Stimulated activated CD4-positive, alpha-beta T cell treated with anti-CD3 and anti-CD28 coated beads, Interleukin-15, amount 100 ng/mL, for 1 hour (primary cell): ENCODE measurements at places on chromosomes 3 and 15.

- DNase-seq: no peak
Observed at GRCh38 chr3:41200669-41201021, 1.3 kb downstream of the CTNNB1 start.

DNA sequence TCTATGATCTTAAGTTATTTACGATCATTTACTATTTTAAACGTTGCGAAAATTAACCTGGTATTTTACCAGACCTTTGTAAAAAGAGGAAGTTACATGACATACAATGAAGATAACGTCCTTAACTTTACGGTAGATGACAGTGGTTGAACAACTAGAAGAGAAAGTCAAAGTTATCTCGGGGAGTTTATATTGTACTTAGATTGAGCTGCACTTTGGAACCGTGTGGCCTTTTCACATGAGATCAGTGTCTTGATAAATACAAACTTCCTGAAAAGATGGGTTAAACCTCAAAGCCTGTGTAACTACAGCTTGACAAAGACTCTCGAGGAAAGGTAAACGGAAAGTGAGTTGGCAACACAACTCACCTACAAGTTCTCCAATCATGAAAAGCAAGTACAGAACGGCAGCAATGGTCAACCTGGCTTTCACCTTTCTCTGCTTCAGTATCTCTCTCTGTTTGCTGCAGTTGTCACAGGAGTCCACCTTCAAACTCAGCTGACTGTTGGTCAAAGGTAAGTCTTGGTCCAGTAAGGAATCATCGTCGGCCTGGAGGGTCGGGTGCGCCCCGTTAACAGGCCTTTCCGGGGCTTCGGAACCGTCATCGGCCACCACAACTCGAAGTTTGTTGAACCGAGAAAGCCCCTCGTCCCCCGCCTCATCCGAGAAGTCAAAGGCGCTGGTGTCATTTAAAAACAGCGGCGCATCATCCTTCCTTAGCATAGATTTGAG lies 793 bp downstream of the SLC30A4 start:
- DNase-seq: no peak

DNA sequence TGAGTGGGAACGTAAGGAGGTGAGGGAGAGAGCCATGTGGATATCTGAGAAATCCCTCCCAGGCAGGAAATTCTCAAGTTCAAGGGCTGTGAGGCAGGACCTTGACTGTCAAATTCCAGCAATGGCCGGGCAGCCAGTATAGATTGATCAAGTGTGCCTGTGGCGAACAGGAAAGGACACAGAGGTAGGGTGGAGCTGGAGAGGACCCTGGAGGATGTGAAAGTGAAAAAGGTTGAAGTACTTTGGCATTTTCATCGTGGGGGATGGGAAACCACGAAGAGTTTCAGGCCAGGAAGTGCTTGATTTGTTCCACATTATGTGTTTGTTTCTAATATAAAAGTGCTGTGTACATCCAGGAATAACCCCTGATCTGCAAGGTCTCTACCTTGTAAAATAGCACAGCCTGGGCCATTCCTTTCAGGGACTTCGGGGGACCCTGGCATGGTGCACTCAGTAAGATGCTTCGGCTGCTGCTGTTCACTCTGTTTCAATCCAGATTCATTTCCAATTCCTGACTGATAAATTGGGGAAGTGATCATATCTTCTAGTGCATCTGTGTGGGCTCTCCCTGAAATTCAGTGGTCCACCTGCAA lies 156.6 kb downstream of the MCTP2 start:
- no peak for DNase-seq

DNA sequence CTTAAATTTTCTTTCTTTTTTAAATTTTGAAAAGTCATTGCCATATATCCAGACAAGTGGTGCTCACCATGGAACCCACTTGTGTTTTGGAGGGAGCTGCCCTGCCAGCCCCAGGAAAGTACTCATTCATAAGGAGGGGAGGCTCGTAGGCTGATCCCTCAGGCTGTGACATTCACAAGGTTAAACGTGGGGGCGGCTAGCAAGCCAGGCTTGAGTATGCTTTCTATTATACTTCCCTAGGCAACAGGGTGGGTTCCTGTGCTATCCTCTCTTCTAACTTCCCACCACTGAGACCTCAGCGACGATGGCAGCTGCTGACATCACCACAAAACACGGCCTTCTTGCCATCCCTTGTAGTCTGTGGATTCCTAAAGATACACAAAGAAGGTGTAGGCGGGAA lies 160.5 kb upstream of the C2CD4B start:
- no peak for DNase-seq

GRCh38 chr3:73773233-73773632 lies 148.5 kb upstream of the PDZRN3 start:
- no peak for DNase-seq

- DNase-seq: no peak
Observed at GRCh38 chr3:65142456-65142855, 454.7 kb upstream of the ADAMTS9 start.

- DNase-seq: no peak
Observed at GRCh38 chr3:89332386-89332785, 225.0 kb downstream of the EPHA3 start.

- DNase-seq: no peak
Observed at GRCh38 chr3:159273608-159274007, 471.8 kb downstream of the MFSD1 start.

DNA sequence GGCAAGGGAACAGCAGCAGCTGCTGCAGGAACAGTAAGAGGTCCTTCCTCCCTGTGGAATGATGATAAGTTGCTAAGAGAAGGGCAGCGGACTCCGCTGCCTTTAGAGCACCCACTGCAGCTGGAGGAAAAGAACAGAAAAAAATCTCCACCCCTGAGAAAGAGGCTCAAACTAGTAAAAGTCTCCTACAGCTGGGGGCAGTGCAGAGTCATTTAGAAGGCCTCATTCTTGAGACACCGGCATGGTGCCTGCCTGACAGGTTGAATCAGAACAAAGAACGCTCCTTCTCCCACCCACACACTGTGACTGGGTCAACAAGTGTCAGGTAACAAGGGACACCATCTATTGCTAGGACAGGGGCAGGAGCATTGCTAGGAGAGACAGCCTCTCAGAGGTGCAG lies 188.4 kb downstream of the ABHD5 start:
- no peak for DNase-seq

DNA sequence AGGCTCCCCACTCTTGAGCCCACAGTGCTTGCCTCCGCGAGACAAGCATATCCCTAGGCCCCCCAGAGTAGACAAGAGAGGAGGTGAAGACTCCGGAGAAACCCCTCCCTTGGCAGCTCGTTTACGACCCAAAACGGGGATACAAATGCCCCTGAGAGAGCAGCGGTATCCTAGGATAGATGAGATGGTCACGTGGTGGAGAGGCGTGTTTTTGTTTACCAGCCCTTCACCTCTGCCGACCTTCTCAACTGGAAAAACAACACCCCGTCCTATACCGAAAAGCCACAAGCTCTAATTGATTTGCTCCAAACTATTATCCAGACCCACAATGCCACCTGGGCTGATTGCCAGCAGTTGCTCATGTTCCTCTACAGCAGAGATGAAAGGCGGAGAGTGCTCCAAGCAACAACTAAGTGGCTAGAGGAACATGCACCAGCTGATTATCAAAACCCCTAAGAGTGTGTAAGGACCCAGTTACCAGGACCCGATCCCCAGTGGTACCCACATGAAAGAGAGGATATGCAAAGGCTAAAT lies 99.5 kb upstream of the OSBPL11 start:
- no peak for DNase-seq

- no peak for DNase-seq
Observed at GRCh38 chr3:99767291-99767690, 50.4 kb upstream of the CMSS1 start.

DNA sequence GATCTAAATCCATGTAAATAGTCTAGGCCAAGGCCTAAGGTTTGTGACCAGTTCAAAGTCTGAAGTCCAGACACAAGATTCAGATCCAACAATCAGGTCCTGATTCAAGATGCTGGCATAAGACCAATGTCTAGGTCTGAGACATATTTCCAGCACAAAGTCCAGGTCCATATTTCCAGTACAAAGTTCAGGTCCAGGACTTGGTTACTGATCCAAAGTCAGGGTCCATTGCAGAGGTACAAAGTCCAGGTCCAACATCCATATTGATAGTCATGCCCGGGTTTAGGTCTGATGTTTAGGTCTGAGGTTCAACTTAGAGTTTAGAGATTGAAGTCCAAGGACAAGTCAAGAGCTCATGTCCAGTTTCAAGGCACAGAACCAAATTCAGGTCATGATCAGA lies 39.4 kb upstream of the VIPR1 start:
- no peak for DNase-seq

DNA sequence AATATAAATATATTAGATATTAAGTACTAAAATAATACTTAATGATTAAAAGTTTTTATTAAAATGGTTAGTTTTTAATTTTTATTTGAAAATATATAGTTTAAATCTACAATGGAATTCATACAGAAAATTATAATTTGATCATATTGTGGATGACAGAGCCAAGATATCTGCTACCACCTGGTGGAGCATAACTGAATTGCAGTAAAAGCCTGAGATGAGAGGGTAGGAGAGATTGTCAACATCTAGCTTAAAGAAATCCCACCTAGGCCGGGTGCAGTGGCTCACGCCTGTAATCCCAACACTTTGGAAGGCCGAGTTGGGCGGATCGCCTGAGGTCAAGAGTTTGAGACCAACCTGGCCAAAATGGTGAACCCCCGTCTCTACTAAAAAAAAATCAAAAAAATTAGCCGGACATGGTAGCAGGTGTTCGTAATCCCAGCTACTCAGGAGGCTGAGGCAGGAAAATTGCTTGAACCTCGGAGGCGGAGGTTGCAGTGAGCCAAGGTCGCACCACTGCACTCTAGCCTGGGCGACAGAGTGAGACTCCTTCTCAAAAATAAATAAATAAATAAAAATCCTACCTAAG lies 25.1 kb upstream of the CSTA start:
- no peak for DNase-seq

DNA sequence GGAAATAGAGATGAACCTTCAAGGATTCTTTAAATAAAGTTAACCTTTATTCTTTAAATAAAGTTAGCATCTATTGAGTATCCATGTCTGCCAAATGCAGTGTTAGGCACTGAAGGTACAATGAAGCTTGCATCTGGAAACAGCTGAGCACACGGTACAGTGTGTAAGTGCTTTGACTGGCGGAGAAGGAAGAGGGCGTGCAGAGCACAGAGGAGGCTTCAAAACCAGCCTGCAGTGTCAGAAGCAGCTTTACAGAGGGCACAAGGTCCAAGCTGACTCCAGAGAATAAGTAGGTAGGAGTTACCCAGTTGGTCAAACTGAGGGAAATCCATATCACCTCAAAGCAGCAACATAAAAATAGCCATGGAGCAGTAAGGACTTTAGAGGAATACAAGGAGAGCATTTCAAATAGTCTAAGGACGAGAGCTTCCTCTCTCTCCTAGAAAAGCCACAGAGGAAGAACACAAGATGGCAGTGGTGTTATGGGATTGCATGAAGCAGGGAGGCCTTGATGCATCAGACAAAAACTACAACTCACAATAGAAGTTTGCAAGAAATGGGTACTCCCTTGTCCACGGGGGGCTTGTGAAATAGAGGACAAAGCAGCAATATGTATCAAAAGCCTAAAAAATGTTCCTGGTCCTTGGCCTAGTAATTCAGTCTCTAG lies 60.3 kb upstream of the PPP2R3A start:
- no peak for DNase-seq

GRCh38 chr3:141795741-141796080 lies 32.5 kb downstream of the GRK7 start:
- DNase-seq: no peak

DNA sequence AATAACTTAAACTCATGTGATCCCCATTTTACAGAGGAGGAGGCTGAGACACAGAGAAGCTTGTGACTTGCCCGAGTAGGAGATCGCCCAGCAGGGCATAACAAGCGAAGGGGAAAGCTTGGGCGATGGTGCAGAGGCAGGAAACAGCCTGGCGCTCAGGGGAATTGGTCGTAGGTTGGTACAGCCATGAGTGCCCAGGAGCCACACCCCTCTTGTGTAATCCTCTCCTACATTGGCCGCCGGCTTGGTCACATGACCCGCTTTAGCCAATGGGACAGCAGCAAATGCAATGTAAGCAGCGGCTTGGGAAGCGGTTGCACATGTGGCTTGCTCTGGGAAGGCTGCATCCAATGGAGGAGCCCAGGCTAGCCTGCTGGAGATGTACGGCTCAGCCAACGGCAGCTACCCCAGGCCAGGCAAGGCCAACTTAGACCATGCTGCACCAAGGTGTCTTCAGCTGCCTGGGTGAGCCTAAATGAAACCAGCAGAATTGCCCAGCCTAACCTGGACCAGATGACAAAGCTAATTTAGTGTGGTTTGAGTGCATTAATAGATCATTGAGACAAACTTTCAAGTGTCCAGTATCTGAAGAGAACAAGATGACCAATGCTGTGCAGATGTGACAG lies 50.3 kb upstream of the SLC6A6 start:
- no peak for DNase-seq

DNA sequence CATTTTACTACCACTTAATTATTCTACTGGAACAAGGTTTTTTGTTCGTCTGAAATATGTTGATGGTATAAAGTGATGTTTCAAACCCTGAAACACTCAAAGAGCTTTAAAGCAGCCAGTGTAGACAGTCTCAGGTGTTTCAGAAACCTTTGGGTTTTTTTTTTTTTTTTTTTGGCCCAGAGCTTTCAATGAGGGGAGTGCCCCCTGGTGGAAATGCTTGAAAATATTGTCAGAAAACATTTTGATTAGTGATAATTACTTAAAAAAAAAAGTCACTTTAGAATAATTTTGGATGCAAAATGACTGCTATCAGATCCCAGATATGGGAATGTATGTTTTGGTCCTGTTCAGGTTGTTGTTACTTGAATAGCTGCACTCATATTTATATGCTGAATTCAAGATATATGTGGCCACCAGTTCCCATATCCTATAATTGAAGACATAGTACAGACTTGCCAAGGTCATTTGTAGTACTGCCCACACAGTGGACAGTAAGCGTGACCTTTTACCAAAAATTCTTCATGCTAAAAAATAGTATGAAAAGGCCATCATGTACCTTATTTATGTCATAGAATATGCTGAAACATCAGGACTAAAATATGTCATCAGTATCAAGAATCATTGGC lies 35.9 kb downstream of the SATB1 start:
- DNase-seq: no peak

DNA sequence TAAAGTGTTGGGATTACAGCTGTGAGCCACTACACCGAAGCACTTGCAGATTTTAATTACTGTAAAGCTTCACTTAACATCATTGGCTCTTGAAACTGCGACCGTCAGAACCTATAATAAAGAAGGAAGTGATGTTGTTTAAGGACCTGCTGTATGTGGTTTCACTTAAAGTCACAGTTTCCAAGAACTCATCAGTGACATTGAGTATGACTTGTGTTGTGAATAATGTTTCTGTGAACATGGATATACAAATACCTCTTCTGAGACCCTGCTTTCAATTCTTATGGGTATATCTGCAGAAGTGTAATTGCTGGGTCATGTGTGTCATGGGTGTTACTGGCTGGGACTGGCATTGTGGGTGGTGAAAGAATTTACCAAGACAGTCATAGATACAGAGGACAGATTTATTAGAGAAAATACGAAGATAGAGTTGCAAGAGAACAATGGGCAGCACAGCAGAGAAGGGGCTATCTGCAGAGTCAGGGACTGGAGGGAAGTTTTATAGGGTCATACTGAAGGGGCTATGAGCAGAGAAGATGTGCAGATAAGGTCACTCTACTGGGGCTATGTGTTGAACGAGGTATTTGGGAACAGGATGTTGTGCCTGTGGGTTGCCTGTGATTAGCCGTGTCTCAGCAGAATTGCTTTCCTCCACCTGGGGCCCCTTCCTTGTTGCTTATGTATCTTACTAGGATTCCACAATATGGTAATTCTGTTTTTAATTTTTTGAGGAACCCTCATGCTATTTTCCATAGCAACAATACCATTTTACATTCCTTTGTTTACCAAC lies 4.5 kb downstream of the NDUFB5 start:
- DNase-seq: no peak

- no peak for DNase-seq
Observed at GRCh38 chr15:52527911-52528563, 643 bp downstream of the MYO5A start.
